ENCODE measurements at places on chromosomes 7 and 10. TPM values are rescaled to one million over a fixed set of nuclear protein-coding genes. Genes with fewer than 3 reads are reported as not detected.

DNA sequence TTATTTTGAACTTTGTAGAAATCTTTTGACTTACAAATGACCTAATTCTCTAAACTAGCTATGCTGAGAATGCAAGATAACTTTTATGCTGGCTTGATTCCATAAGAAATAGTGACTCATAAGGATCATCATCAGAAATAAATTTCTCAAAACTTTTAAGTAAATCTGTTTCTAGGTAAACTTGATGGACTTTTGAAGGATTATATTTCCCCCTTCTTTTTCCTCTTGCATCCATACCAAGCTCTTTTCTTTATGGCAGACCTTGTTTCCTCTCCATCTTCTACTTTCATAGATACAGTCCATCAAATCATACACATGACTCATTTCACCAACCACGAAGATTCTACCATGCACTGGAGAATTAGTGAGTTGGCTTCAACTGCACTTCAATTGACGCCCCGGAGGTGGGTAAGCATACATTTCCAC lies 336.3 kb downstream of the KCNMA1 start:
- no peak for DNase-seq

GRCh38 chr7:41054960-41055661 lies 647.8 kb downstream of the INHBA start:
- no peak for DNase-seq

The AKR1C8 gene
- not detected for total RNA-seq

The MRC1 gene
- total RNA-seq = not detected

The SEMA3D gene
- 2.0 TPM for total RNA-seq

Measured in chondrocyte (in vitro differentiated cells).